ENCODE measurements at places on chromosomes 2 and 18.

- DNase-seq = no peak
Observed at GRCh38 chr2:73838889-73839534, 10.3 kb downstream of the STAMBP start.

DNA sequence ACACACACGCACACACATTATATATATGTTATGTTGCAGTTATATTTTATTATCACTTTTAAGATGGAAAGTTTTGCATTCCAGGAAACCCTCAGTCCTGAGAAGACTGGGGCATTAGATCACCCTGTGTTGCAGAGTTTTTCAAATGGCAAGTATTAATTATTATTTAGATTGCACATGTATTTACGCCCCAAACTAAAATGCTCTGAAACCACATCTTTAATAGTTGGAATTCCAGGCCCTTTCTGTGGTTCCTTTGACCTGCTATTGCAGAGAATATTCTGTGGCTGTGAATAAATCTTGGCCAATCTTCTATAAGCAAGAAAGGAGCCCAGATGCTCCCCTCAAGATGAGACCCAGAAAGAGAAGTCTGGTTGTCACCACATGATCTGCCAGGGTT lies 427.0 kb upstream of the TNP1 start:
- DNase-seq = no peak

- DNase-seq = no peak
Observed at GRCh38 chr2:19738707-19739106, 163.1 kb downstream of the TTC32 start.

DNA sequence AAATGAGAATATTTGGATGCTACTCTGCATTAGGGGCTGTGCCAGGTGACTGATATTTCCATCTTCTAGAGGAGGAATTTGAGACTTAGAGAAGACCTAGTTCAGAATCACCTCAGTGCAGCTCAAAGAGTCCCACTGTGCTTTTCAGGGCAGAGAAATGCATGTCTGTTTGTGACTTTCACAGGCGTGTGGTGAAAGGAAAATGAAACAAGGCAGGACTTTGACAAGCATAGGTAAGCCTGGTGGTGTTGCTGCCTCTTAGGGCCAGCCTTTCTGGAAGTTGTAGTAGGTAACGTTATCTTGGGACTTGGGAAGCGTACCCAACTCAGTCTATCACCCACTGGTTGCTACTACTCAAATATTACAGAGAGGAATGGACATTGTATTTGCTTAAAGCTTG lies 2.6 kb downstream of the GPR39 start:
- no peak for DNase-seq

GRCh38 chr18:10946058-10946457 lies 203.3 kb downstream of the PIEZO2 start:
- no peak for DNase-seq

GRCh38 chr2:132923787-132924186 lies 253.8 kb upstream of the LYPD1 start:
- no peak for DNase-seq

DNA sequence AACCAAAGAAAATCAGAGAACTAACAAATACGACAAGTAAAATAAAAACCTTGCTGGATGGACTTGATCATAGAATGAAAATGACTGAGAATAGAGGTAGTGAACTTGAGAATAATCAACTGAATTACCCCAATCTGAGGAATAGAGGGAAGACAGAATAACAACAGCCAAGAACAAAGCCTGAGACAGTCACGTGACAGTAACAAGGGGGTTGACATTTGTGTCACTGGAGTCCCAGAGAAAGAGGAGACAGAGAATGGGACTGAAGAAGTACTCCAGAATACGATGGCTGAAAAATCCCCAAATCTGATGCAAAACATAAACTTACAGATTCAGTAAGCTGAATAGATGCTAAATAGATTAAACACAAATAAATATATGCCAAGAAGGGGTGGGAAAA lies 248.5 kb upstream of the HDAC4 start:
- no peak for DNase-seq

GRCh38 chr2:59034837-59035236 lies 793.7 kb upstream of the FANCL start:
- no peak for DNase-seq

DNA sequence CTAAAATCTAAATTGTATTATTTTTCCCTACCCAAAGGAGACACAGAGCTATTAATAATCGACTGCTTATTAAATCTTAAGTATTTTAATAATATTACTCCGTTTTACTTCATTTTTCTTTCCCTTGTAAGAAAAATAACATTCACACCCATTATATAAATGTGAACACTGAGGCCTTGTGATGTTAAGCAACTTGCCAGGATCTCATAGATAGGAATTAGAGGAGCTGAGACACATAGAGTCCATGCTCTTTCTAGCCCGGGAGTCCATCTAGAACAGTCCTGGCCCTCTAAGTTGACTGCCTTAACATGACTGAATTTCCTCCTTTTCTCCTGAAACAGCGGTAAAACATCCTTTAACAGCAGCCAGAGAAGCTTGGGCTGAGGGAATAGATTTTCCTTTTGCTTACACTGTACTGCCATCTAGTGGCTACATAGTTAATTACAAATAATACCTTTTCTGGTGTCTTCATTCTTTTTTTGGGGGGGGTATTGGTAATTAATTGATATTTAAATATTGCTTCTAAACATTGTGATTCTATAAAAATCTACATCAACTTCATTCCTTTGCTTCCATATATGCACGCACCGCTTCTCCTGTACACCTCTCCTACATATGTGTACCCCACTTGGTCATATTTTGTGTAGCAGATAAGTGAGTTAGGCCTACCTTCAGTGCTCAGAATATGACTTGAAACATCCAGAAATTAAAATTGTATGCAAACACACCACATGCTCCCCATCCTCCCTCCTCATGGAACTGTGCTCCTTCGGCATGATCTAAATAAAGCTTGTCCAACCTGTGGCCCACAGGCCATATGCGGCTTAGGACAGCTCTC lies 125.8 kb upstream of the HNMT start:
- DNase-seq = no peak

DNA sequence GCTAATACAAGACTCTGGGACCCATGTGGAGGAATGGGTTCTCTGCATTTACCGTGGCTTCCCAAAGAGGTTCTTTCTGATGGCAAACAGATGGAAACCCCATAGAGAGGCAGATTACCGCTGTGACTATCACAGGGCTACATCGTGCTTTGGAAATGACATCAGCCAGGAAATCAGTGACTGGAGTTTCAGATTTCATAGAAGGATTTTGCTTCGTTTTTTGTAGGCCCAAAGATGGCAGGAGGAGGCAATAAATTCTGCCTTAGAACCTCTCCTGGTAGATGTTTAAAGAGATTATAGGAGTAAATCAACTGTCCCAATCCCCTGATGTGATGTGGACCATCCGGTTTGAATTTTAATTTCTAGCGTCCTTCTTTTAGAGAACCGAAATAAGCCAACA lies 214.1 kb downstream of the AGPS start:
- DNase-seq = no peak

DNA sequence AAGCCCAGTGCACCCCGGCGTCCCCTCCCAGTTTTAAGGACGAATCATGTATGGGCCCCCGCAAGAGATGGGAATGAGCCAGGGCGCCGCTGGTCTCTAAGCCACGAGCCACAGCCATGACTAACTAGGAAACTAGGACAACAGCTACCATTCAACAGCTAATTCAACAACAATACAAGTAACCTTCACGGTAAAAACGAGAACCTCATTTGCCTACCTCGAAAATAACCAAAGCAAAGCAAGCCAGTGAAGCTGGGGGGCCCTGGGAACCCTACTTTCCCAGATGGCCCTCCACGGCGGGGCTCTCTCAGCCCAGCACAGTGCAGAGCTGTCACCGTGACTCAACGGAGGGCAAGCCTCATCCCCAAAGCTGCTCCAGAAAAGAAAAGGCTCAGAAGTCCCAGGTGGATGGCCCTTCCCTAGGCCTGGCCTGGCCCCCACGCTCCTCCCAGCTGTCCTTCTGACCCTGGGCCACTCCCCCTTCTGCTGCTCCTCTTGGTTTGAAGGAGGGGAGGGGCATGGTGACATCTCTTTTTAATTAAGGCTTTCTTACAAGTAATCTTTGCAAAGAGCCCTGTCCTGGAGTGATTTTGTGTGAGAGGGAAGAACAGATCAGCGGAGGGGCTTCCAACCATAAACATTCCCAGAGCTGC lies 126.3 kb downstream of the HDAC4 start:
- no peak for DNase-seq

- no peak for DNase-seq
Observed at GRCh38 chr2:86337244-86337835, at the start of gene REEP1. TSS of gene REEP1 (minus strand) at chr2:86337626. CDS start at chr2:86337510, 116 bp downstream.

DNA sequence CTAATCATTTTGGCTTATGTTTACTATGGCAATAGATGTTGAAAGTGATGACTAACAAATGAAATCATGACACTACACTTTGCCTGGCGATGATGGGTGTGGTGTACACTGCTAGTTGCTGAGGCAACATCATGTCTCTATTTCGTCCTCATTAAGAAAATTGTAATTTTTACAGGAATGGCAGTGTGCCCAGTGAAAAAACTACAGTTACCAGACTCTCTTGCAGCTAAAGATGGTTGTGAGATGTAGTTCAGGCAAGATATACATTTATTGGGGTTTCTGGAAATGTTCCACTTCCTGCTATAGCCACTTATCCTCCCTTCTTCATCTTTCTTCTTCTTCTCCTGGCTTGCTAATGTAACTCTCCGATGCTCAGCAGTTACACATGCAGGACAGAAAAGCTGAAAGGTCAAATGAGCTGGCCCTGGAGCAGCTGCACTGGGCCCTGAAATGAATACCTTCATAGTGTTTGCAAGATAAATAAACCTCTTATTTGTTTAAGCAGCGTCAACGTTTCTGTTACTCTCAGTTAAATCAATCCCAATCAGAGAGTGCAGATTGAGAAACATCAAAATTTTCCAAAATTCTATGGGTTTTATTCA lies 46.0 kb downstream of the SOCS6 start:
- DNase-seq = no peak

DNA sequence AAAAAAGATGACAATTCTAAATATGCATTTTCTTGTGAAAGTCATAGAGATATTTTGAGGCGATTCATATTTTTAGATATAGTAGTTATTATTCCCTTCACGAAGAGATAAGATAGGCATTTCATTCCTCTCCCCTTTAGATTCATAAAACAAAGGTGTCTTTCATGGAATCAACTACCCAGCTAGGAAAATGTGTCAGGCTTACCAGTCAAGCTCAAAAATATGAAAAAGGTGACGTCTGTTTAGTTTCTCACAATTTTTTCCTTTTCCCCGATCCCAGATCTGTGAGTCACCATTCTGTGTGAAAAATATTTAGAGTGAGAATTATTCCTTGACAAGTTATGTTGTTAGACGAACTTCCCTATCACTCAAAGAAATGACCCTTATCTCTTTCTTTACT lies 95.4 kb upstream of the FN1 start:
- DNase-seq = no peak

- DNase-seq = no peak
Observed at GRCh38 chr2:212119591-212119990, 419.0 kb downstream of the ERBB4 start.

GRCh38 chr2:74507926-74508520 lies 528 bp upstream of the PCGF1 start:
- peak; percentile 17 for DNase-seq

DNA sequence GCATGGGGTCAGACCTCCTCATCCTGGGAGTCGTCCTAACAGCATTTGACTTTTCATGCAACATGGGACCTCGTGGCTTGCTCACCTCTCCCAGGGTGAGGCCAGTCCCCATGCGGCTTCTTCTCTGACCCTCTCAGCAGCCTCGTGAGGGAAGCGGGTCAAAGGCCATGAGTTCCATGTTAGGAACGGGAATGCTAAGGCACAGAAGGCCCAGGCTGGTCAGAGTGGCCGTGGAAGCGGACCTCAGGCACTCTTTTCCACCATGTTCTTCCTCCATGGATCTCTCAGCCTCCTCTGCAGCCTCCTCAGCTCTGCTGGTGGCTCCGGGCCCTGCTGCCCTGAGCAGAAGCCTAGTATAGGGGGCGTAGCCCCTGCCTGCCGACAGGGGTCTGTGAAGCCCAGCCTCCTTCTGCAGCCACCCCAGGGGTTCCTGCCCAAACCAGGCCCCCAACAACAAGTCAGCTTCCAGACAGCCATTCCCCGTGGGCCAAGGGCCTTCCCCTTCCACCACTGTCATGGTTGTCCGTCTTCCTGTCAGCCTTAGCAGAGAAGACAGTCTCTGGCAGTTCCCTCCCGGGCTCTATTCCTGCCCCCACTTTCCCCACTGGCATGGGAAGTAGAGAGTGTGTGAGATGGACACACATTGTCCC lies 60.0 kb upstream of the OTOF start:
- DNase-seq = no peak

GRCh38 chr2:9165625-9166024 lies 41.0 kb upstream of the ASAP2 start:
- no peak for DNase-seq

- DNase-seq = no peak
Observed at GRCh38 chr2:72915907-72916742, 1.2 kb upstream of the EMX1 start.

- DNase-seq = no peak
Observed at GRCh38 chr2:220276741-220277444, 649.5 kb downstream of the SLC4A3 start.

- no peak for DNase-seq
Observed at GRCh38 chr18:40382197-40382596, 1572.8 kb upstream of the PIK3C3 start.

GRCh38 chr2:54574107-54574859 lies 118.2 kb downstream of the SPTBN1 start:
- peak; percentile 53 for DNase-seq

- DNase-seq = no peak
Observed at GRCh38 chr18:77086656-77087392, 45.8 kb downstream of the MBP start.

DNA sequence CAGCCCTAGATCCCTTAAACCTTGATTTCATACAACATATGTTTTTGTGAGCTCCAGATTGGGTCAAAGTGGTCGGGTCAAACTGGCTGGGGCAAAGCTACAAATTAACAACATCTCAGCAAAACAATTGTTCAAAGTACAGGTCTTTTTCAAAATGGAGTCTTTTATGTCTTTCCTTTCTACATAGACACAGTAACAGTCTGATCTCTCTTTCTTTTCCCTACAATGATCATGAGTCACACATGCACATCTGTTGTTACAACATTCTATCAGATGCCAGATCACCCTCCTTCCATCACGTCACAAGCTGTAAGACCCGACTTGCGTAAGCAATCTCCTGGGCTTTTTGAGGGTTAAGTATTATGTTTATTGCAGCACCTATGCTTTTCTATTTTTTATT lies 55.1 kb downstream of the RHOB start:
- DNase-seq = no peak
